ENCODE measurements at places on chromosomes 3 and 15.

DNA sequence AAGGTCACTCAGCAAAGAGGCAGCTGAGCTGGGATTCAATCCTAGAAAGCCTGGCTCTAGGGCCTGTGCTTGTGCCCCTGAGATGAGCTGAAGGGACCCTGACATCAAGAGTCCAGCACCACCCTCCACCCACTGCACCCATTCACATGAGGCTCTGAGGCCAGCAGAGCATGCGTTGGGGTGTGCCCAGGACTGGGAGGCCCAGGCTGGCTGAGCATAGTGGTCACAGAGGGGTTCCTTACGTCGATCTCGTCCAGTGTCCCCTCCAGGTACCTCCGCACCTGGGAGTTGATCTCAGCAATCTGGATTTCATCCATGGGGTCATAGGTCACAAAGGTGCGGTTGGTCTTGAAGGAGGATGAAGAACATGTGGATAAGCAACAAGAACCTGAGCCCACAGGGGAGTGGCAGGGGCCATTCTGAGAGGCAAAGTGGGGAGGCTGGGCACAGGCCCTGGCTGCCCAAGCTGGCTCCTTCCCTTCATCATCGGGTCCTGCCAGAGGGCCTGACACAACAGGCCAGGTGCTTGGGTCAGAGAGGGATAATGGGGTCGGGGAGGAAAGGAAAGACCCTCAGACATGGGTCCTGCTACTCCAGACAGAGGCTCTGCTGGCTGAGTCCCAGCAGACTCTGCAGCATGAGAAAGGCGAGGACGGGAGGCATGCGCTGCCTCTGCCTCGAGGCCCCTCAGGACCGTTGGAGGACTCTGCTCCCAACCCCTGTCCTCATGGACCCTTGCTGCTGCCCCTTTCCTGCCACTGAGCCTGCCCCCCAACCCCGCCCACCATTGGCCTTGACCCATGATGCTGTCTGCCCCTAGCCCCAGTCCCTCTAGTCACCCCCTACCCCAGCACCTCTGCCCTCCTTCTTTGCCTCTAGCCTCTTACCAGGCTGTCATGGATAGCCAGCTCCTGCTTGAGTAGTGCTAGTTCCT, 35.2 kb downstream of the KIF9 start:
- DNase-seq = no peak

- no peak for DNase-seq
These were observed 352.5 kb upstream of the C2CD4B start for GRCh38 chr15:62517541-62517940.

DNA sequence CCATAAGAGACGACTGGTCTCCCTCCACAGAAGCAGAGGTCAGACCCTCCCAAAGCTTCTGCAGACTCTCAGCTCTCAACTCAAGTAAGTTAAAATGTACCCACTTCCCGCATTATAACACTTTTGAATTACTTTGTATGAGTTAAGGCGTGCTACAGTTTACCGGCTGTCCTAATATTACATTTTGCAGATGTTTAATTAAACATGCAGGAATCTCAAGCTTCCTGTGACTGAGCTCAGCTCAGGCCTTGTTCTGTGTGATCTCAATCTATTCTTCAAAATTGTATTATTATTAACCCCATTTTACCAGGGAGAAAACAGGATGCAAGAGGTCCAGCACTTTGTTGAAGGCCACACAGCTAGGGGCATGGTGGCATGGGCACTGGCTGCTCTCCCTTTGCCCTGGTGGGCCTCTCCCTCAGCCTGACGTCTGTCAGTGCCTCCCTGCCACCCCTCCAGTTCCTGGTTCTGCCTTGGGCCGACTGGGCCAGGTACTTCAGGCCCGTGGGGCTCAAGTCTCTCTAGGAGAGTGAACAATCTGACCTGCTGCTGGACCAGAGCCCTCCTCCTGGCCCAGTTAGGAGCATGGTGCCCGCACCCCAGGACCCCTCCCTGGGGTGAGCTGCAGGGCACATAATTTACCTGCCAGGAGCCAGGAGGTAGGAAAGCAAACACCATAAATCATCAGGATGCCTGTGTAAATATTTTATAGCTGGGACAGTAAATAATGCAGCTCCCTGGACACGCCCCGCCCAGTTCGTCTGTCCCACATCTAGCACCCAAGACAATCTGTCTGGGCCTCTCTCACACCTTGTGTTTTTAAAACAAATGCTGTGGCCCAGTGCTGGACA, 14.9 kb upstream of the RFT1 start:
- DNase-seq = no peak

DNA sequence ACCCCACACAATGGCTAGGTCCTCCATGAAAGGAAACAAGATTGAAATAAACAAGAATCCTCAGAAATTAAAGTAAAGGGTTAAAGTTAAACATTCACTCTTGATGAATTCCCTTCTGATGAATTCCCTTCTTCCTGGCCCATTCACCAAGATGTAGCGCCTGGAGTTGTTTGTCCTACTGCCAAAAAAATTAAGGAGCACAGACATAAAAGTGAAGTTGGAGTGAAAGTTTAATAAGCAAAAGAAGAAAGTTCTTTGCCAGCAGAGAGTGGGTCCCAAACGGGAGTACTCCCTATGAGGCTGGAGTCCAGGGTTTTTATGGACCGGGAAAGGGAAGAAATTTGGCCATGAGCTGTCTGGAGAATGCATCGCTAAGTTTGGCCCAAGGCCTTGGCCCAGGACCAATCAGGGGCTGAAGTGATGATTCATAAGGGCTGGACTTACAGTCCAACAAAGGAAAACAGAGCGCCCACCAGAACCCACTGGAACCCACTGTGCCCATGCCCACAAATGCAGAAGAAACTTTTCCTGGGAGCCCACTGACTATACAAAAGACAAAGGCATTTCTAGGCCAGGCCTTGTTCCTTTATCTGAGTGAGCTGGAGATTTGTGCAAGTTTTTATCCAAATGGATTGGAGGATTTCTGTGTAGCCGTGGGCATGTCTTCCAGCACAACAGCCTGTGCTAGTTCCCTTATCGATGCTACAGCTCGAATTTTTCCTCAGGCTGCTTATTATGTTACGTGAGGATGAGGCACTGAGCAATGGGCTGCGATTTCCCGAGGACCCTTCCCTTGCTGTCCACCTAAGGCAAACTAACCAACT, 1561.6 kb downstream of the OTOL1 start:
- no peak for DNase-seq

DNA sequence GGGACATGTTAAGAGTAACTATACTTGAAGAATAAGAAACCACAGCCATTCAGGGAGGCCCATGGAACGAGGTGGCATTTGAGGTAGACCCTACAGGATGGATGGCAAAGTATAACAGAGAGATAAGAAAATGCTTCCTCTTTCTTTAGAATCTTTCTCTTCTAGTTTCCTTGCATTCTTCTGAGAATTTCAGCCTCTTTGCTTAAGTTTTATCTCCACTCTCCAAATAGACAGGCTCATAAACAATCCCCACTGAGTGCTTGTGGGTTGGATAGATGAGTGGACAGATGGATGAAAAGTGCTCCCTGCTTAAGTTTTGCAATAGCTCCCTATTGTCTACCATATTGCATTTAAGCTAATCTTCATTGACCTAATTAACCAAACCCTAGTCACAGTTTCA, 103.7 kb downstream of the MEX3B start:
- DNase-seq = no peak

DNA sequence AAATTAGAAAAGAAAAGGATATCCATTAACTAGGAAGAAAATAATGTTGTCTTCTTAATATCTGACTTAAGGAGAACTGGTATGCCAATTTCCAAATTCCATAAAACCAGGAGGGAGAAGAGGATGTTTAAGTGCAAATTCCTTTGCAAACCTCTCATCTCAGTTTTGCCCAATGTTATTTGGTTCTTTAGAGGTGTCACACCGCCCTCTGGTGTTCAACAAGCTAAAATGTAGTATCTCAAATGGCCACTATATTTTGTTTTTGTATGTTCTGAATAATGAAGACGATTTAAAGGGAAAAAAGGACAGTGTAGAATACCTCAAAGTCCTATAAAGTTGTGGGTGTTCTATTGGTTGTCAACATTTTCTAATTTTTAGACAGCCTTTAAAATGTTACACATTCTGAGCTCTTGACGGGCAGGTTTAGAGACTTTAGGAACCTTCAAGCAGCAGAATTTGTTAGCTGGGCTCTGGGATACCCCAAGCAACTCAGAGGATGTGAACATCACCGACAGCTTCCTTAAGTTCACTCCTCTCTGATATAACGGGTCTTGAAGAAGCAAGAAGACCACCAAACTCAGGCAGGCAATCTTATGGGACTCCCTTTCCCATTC, 458.3 kb downstream of the MFSD1 start:
- no peak for DNase-seq

DNA sequence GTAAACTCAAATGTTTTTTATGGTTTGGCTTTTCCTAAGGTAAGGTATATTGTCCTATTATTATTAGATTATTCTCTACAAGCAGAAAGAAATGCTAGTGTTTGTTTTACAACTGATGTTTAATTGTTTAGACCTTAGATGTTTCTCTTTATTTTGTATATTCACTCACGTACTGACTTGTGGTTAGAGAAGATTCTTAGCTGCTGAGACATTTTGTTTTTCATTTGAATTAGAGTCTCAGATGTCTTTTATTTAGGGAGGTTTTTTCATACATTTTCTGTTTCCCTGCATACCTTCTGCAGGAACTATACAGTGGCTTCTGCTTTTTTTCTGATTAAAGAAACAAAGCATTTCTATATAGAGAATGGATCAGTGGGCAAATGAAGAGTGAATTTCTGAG, 110.9 kb downstream of the MYRIP start:
- no peak for DNase-seq

DNA sequence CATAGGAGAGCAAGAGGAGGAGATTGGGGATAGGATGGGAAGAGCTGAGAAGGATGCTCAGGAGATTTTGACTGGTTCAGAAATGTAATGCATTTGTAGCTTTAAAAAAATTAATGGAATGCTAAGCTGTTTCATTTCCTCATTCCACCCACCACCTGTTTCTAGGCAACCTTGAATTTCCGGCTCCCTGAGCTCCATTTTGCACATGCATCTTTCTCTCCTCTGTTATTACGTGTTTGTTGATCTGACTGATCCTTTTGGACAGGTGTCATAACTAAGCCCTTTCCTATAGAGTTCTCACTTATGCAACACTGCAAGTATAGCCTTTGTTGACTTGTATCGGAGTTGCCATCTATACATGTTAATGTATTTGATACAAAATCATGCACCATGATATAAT, 4.3 kb downstream of the TMPRSS7 start:
- no peak for DNase-seq

DNA sequence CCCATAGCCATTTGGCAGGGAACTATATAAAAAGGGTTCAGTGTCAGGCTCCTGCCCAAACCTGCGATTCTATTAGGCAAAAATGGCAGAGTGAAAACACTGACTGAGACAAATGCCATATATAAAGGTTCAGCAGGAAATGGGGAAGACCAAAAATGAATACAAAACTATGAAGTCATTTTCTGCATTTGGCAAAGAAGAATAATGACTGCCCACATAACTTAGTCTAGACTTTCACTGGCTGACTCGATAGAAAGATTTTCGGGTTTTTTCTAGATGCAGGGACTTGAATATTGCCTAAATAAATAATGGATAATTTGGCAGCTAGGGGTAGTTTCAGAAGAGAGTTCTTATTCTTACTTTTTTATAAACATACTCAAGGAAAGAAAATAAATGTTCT, 178.0 kb downstream of the TPRG1 start:
- no peak for DNase-seq

DNA sequence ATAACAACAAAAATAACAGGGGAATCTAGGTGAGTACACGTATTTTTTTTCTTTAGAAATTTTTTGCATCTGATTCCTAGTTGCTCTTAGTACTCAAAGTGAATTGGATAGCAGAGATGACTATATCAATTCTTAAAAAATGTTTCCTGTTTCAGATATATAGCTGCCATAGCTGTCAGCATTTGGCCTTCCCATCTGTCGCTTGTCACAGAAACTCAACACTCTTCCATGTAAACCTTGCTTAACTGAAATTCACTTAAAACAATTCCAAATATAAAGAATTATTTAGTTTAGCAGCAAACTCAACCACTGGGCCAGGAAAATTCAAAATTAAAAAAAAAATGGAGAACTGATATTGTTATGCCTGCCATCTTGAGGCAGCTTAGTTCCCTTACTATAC, 807.5 kb downstream of the IGSF11 start:
- no peak for DNase-seq

- DNase-seq = no peak
These were observed 477.8 kb downstream of the RBMS3 start for GRCh38 chr3:29758434-29759322.

- no peak for DNase-seq
These were observed 15.1 kb upstream of the IQSEC1 start for GRCh38 chr3:13088028-13089006.

- DNase-seq = no peak
These were observed 58.0 kb downstream of the FRMD5 start for GRCh38 chr15:44136991-44137477.

DNA sequence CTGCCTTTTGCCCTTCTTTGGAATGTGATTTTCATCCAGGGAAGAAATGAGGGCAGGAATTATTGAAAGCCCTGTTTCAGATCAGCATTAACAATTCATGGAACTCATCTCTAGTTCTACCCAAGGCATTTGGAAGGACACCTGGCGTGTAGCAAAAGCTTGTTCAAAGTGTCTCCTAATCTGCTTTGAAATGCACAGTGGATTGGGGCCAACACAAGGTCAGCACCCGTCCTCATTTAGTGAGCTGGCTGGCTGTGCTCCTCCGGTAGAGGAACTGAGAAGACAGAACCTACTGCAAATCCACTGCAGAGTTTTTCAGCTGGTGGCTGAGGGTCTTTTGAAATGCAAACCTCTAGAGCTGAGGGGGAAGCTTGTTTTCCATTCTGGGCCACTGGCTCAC, 141.6 kb upstream of the STT3B start:
- DNase-seq = no peak

- DNase-seq = no peak
These were observed 637.1 kb upstream of the CCDC54 start for GRCh38 chr3:106740116-106740515.

DNA sequence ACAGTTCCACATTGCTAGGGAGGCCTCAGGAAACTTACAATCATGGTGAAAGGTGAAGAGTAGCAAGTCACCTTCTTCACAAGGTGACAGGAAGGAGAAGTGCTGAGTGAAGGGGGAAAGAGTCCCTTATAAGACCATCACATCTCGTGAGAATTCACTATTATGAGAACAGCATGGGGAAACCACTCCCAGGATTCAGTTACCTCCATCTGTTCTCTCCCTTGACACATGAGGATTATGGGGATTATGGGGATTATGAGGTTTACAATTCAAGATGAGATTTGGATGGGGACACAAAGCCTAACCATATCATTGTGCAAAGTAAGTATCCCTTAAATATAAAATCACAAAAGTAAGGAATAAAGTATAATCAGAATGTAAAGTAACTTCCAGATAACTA, 375.9 kb upstream of the NAALADL2 start:
- DNase-seq = no peak

GRCh38 chr3:66121318-66121717, 82.6 kb upstream of the MAGI1 start:
- DNase-seq = no peak
